Activated naive CD4-positive, alpha-beta T cell treated with Interleukin-2 at 50 U/mL for 16 hours (primary cell): ENCODE measurements at places on chromosomes 1 and 21.

GRCh38 chr1:218397752-218398339, 52.7 kb downstream of the TGFB2 start:
- no peak for DNase-seq

DNA sequence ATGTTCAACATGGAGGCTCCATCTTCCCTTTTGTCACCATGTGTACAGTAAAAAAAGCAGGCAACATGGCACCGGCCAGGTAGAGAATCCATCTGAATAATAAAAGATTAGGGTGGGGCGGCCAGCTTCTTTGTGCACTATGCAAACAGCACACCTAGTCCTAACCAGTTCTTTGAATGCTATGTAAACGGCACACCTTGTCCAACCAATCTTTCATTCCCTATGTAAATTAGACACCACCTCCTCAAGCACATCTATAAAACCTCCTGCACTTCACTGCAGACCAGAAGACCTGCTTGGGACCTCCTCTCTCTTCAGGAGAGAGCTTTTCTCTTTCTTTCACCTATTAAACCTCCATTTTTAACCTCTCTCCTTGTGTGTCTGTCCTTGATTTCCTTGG, 28.2 kb downstream of the TFB2M start:
- DNase-seq = no peak

GRCh38 chr1:112533029-112533428, 24.3 kb downstream of the WNT2B start:
- no peak for DNase-seq

DNA sequence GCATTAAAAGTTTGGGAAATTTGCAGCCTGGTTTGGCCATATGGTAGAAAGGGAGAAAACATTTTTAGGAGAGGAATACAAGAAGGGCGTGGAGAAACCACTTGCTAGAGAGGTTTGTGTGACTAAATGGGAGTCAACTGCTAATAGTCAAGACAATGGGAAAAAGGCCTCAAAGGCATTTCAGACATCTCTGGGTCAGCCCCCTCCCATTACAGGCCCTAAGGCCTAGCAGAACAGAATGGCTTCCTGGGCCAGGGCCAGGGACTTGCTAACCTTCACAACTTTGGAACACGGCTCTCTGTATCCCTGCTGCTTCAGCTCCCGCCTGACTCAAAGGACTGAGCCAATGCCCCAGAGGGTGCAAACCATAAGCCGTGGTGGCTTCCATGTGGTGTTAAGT, 752.3 kb upstream of the ADAMTS5 start:
- DNase-seq = no peak

DNA sequence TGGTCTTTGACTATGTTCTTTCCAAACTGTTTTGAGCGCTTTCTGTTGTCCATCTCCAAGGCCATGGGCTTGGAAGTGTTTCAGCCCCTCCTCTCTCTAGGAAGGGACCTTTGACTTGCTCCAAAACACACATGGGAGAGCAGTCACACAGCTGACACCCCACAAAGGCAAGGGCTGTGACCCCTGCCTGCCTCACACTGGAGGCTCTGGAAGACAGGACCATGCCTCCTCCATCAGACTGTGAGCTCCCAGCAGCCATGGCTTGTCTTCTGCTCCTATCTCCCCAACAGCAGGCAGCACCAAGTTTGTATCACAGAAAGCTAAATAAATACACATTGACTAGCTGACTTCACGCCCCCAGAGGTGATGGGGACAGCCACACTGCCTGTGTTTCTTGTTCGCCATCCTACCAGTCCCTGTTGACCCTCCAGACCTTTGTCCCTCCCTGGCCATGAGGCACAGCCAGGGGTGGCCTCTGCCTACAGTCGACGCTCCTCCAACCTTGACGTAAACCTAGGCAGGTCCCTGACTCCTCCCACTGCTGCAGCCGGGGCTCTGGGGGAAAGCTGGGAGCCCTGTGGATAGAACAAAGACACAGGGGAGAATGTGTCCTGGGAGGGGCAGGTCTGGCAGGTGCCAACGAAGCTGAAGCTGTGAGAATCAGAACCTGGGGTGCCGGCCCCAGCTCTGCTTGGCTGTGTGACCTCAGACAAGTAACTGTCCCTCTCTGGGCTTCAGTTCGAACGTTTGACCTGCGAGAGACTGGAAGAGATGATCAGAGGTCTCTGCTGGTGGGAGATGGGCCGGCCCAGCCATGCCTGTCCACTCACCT, 4.8 kb downstream of the PLA2G2F start:
- DNase-seq = no peak

- no peak for DNase-seq
Observed at GRCh38 chr1:91958926-91959325, 9.7 kb downstream of the BRDT start.

DNA sequence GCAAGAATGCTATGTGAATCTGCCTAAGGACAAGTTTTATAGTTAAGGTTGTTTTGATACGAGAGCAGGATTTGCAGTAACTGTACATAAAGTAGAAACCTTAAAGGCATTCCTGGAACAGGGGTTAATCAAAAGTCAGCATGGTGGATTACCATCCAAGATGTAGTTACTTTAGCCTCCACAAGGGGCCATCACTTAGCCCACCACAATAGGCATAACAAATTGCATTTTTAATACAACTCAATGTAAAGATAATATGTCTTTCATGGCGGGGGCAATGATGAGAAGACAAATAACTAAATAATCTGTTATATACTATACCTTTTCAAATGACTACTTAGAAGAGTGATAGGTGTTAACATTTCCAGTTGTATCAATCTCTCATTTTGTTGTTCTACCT, 611.2 kb upstream of the ADGRL4 start:
- no peak for DNase-seq

- no peak for DNase-seq
Observed at GRCh38 chr1:214446772-214447556, 104.4 kb downstream of the PTPN14 start.
